AG10803 (cell line): ENCODE measurements at places on chromosomes 2 and 18.

GRCh38 chr2:187971893-187972292 lies 319.8 kb upstream of the GULP1 start:
- no peak for DNase-seq

GRCh38 chr2:44016282-44016681 lies 20.5 kb upstream of the LRPPRC start:
- DNase-seq: peak; percentile 37

DNA sequence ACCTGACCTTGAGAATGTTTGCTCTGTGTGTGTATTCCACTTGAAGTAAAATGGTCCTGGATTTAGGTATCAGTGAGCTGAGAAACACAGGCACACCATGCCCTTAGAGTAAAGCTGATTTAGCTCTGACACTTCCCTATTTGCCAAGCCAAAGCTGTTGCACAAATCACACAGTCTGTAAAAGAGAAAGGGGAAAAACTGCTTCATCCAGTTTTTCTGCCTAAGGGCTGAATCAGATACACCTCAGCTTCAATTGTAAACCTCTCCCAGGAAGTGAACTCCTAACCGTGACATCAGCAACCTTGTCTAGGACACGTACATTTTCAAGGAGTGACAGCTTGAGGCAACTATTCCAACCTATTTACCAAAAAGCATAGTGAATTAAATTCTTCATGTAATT lies 150.4 kb downstream of the NR4A2 start:
- DNase-seq: no peak

DNA sequence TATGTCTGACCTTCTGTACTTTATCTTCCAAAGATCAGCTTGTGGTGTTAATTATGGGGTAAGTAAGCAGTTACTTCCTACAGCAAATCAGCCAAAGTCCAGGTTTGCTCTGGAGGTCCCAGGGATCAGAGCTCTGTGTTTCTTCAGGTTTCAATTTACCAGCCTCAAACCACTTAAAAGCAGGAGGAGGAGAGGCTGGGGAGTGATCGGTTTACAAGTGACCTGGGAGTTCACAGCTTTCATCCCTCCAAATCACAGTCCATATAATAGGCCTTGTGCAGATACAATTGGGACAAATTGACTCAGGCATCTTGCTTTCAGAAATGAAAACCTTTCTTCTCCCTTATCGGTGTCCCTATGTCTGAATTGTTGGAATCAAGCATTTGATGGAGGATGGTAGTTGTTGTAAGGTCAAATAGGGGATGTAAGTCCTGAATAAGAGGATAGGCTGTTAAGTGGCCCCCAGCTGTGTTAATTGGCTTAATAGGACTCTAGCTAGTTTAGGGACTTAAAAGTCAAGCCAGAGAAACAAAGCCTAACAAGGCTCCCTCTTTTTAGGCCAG lies 188.0 kb upstream of the NT5C1B start:
- DNase-seq: no peak

- peak; percentile 19 for DNase-seq
Measured at GRCh38 chr18:27887711-27888495, 289.0 kb downstream of the CDH2 start.

DNA sequence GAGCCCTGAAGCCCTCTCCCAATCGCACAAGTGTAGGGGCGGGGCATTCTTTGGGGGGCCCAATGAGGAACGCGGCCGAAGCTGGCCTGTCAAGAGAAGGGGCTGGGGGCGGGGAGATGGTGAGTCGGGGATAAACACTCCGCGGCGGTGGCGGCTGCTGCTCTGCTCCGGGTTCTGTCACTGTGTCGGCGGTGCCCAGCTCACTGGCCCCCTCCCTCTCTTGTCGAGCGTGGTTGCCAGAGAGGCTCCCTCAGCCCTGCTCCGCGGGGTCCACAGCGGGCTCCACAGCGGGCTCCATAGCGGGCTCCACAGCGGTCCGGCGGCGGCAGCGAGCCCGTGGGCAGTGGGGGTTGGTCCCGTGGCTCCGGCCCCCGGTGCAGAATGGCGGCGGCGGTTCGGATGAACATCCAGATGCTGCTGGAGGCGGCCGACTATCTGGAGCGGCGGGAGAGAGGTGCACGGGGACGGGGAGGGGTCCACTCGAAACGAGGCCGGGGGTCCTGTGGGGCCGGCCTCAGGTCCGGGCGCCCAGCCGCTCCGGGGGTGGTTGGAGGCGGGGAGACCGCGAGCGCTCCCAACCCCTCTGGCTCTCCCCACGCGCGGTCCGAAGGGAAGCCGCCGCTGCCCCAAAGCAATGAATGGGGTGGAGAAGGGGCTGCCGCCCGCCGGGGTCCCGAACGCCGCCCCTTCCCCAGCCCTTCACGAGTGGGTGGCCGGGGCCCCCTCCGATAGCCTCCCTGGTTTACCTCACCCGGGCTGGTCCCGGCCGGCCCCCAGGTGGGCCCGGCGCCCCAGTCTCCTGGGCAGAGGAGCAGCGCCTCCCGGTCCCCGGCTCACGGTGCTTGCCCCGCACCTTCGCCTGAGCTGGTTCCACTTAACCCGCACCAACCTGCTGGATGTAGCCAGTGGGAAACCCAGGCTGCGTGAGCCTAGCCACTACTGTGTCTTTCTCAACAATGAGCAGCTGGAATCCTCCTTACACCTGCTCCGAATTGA lies at the start of gene MXD1:
Gene MXD1 (plus strand): TSS at position 160 of the 996 bp plus-strand sequence. CDS start 222 bp downstream, at position 382.
- no peak for DNase-seq

GRCh38 chr2:168976034-168976654 lies 55.0 kb downstream of the ABCB11 start:
- no peak for DNase-seq

- no peak for DNase-seq
Measured at GRCh38 chr2:127278959-127279358, 15.0 kb downstream of the ERCC3 start.

GRCh38 chr2:110126086-110126773 lies 10.6 kb upstream of the MALL start:
- no peak for DNase-seq

DNA sequence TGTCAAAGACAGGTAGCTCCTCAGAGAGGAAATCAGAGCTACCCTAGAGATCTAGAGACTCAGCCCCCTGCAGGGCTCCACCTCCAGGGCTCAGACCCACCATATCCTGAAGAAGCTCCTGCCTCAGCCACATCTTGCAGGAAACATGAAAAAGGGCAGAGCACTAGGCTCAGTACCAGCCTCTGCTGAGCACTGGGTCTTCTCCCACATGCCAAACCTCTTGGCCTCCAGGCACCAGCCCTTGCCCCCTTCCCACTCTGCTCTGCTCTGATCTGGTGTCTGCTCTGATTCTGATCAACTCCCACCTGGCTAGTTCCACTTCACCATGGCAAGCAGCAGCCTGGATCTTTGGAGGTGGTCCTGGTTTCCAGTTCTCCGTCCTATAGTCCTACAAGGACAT lies 114.3 kb upstream of the SLC66A3 start:
- no peak for DNase-seq

- no peak for DNase-seq
Measured at GRCh38 chr2:199469514-199470360, 12.0 kb upstream of the SATB2 start.

DNA sequence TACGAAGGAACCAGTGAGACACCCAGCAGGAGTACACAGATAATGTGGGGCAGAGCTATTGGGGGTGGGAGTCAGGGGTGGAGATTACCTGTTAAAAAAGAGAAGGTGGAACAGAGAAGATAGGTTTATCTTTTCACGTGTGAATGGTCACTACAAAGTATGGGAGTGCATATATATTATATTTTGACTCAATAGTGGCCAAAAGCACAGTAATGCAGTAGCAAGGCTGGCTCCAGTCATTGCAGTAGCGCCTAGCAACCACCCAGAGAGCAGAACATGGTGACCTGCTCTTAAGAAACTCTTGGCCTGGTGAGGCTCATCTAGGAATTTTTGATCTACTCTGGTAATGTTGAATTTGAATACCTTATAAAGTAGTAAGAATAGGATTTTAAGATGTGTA lies 1.0 kb downstream of the IMPACT start:
- peak; percentile 15 for DNase-seq

DNA sequence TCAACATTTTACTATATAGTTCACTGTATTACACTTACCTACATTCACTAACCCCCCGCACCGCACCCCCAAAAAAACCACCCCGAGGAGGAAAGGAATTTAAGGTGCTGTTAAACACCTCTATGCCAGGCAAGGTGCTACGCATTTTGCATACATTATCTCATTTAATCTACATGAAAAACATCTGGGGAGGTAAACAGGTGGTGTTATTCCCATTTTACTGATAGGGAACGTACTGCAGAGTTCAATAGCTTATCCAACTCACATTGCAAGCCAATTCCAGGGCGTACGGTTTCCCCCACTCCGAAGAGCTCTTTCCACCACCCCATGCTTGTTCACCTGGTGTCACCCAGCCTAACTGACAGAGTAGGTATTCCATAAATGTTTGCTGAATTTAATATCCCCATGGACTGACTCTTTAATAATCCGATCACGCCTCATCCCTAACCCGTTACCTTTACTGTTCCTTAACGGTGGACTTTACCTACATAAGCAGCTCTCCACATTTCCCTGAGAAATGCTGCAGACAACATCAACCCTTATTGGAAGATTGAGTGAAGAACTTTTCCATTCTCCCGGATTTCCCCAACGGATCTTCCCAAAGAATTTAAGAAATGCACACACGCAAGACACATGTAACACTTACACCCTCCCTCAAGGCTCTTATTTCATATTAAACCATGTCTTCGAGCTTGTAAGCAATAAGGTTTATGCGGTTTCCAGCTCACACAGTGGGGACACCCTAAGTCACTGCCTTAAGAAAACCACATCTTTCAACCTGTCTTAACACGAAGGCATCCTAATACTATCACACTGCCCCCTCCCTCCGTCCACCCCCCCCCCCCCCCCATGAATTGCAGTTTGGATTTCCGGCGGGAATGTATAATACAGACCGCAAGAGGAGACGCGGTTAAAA lies 1.2 kb downstream of the RAPH1 start:
- DNase-seq: peak; percentile 91

DNA sequence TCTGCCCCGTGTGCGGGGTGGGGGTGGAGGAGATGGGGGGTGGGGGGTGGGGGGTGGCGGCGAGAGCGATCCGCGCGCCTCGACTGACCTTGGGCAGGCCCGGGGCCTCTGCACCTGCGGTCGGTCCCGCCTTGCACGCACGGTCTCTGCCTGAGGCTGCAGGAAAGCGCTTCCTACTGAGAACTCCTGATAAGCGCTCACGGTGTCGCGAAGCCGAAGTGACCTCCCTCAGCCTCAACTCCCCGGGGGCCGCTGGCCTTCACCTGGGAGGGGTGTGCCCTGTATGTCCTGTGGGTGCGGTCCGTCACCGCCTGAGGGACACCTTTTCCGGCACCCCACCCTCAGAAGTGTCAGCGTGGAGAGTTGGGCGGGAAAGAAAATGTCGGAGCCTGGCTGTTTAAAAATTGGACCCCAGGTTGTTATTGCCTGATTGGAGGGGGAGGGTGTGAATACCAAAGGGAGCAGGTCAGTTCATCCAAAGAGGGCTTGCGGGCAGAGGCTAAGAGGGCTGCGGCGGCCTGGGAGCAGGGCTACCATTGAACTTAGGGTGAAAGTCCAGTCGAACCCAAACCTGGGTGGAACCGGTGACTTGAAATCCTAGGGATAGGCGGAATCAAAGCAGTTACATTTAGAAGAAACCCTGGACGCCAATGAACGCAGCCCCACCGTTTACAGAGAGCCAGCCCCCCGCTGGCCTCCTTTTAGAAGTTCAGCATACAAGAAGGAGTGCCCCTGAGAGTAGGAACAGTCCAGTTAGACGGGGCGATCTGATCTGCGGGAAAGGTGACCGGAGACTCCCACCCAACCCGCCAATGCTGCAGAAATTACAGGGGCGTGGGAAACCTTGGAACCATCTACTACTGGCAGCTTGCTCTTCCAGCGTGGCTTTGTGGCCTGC lies 1.2 kb downstream of the MAL start:
- DNase-seq: no peak

DNA sequence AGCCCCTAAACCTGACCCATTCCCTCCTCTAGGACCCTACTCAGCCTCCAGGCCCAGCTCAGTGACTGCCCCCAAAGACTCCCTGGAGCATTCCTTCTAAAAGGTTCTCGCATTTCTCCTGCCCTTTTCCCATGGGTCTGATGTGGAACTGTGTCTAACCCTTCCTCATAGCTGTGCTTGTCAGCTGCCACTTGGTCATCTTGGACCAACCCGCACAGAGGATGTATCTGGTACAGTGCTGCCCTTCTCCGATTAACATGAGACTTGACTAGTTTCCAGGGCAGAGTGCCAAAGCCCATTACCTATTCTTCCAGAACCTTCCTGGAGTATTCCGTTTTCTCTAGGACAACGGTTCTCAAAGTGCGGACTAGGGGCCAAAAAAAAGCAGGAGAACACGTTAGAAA lies 518 bp upstream of the NFU1 start:
- no peak for DNase-seq

- DNase-seq: no peak
Measured at GRCh38 chr2:200188876-200189275, 117.6 kb upstream of the SPATS2L start.

GRCh38 chr18:9066817-9067306 lies 35.6 kb upstream of the NDUFV2 start:
- DNase-seq: no peak
